Activated gamma-delta T cell treated with anti-CD3 and anti-CD28 coated beads, Interleukin-2, amount 50 U/mL, for 16 hours (primary cell): ENCODE measurements at places on chromosomes 3 and 15.

DNA sequence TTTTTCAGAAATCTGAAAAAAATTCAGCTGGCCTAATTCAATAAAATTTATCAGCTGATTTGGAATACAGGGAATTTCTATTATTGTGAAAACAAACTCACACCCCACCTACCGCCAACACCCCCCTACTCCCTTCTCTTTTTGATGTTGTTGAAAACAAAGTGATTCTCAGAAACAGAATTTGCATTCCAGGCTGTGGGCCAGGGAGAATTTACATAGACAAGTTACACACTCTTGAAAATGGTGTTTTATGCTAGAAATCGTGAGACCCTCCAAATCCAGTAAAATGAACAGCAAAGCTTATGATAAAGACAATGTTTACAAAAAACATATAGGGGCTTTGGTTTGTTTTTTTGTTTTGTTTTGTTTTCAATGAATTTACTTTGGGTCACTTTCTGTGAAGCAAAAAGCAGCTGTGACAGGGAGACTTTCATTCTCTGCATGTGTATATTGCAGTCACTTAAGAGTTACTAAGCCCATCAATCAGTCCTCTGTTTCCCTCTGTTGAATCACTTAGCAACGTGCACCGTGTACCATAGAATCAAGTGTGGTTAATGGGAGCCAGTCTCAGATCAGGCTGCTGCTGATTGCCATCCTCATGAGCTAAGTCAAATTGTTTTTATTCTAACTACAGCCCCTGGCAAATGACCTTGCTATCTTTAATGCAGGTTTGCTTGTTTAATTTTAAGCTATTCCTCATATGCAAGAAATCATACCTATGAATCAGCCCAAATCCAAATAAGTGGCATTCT lies 159.8 kb downstream of the ALCAM start:
- no peak for DNase-seq

GRCh38 chr3:171123915-171124314 lies 97.4 kb upstream of the SLC2A2 start:
- no peak for DNase-seq

DNA sequence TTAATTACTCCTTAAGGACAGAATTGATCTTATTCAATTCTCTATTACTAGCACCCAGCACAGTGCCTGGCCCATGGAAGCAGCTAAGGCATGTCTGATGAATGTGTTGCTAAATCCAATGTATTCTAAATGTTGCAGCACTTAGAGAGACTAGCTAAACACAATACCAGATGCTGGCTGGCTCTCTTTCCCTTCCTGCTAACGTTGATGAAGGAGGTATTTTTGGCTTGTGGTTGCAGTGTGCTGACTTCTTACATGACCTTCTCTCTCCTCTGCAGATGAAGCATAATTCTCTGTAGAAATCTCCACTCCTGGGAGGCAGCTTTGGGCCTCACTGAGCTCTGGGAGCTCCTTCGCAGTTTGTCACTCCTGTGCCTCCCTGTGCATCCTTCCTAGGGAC lies 183.6 kb downstream of the PEX5L start:
- no peak for DNase-seq

GRCh38 chr3:126158912-126159454 lies 21.4 kb downstream of the ALDH1L1 start:
- no peak for DNase-seq

- DNase-seq = no peak
These were observed 138.8 kb downstream of the SMAD6 start for GRCh38 chr15:66840615-66841390.

DNA sequence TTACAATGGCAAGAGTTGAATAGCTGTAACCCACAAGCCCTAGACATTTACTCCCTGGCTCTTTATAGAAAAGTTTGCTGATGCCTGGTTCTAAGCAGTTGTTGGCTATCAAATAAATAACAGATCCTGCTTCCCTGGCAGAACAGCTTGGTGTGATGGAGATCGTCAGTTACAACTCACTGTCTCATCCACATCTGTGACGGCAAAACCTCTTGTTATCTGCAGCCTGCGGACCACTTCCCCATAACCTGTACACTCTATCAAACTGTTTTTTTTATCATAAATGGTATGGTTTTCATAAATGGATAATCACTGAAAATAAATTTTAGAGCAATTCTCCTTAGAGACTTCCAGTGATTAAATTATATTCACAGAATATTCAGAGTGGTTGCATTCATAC lies 14.1 kb downstream of the ZDHHC3 start:
- DNase-seq = no peak

- DNase-seq = no peak
These were observed 66.1 kb downstream of the WHAMM start for GRCh38 chr15:82875411-82876003.

GRCh38 chr3:140883428-140884040 lies 58.1 kb upstream of the SLC25A36 start:
- DNase-seq = no peak

GRCh38 chr15:28984421-28985315 lies 98.9 kb downstream of the APBA2 start:
- no peak for DNase-seq

DNA sequence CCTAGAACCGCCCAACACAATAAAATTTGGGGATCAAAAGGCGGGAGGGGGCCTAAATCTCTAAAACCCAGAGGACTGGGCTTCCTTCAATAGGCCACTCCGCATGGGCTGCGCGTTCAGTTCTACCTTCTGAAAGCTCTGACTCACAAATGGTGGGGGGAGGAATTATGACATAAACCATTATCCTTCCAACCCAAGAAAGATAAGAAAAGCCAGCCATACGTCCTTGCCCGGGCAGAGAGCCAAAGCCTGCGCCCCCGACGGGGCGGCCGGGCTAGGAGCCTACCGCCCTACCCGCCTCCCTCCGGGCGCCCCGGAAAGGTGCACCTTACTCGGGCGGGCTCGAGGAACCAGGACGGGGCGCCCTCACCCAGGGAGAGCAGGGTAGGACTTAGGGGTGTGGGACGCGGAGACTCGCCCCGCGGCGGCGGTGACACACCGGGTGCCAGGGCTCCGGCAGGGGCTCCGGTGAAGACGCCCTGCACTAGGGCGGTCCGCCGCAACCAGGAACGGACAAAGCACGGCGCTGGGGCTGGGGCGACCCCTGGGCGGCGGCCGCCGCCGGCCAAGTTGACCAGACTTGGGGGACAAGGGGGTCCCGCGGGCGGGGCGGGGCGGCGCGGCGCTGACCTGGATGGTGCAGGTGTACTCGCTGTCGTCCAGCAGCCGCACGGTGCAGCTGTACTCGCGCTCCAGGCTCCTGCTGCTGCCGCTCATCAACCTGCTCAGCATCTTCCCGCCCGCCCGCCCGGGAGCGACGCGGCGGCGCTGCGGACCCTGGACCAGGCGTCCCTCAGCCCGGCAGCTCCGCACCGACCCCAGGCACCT lies 534 bp downstream of the FRMD5 start:
- DNase-seq = peak; percentile 9

- no peak for DNase-seq
These were observed 902 bp upstream of the ZCWPW2 start for GRCh38 chr3:28347374-28348264.

- no peak for DNase-seq
These were observed 76.1 kb downstream of the LDHAL6B start for GRCh38 chr15:59282515-59283337.

DNA sequence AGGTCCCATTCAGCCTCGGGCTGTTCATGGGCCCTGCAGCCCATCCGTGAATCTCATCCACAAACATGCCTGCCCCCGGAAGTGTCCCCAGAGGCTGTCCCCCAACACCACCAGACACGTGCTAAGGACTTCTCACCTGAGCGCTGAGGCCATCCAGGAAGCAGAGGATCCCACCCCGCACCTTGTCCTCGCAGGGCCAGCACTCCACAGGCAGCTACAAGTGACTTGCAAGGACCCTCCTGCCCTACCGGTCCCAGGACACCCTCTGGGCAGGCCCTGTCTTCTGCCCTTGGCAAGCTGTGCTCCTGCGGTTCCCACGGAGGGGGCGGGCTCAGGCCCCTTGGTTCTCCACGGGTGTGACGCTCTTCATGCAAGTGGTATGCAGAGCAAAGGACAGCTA lies 146.0 kb downstream of the NUP210 start:
- DNase-seq = no peak

DNA sequence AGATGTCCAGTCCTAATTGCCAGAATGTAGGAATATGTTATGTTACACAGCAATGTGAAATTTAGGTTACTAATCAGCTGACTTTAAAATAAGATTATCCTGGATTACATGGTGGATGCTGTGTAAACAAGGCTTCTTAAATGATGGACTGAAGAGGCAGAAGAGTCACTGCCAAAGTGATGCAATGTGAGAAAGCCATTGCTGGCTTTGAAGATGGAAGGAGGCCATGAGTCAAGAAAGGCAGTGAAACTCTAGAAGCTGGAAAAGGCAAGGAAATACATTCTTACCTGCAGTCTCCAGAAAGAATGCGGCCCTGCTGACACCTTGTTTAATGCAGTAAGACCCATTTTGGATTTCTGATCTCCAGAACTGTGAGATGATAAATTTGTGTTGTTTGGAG lies 179.1 kb upstream of the ZPLD1 start:
- no peak for DNase-seq

DNA sequence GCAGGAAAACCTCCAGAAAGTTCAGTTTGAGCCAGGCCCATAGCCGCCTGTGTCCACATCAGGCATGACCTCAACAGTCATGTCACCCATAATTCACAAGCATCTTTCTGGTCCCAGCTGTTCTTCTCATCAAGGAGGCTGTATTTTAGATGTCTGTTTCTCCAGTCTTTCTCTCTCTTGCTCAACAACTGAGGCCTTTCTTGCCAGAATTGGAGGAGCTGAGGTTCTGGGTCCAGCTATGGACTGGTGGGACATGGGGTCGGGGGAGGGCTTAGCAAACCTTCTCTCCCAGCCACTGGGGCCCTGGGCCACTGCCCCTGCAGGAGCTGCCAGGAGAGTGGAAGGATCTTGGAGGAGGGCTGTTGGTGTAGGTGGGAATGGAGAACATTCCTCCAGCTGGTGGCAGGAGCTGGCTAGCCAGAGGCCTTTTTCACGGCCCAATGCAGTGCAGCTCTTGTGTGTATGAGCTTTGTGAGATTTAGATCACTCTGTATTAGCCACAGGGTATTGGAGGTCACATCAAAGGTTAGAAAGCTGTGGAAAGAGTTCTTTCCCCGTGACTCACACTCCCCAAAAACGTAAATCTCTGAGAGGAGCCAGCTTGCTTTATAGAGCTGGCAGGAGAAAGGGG lies 23.5 kb downstream of the MAGEF1 start:
- DNase-seq = no peak

DNA sequence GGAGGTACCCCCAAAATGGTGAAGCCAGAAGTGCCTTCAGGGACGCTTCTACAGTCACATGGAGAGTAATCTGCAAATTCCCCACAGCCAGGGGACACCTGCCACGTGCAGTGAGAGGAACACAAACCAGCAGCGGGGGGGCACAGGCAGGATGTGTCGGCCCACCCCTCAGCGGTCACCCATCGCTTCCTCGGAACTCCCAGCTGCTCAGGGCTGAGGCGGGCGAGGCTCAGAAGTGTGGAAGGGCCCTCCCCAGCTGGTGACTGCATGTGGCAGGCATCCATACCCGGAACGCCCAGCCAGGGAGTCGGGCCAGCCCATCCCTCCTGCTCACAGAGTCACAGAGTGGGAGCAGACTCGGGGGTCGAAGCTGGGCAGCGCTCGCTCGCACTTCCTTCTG lies 63.7 kb downstream of the SLC12A8 start:
- DNase-seq = no peak

GRCh38 chr3:33869977-33870376 lies 71.5 kb downstream of the PDCD6IP start:
- no peak for DNase-seq

GRCh38 chr3:157531771-157532170 lies 28.6 kb upstream of the VEPH1 start:
- DNase-seq = no peak

GRCh38 chr15:74656935-74657535 lies 38.8 kb downstream of the EDC3 start:
- no peak for DNase-seq

DNA sequence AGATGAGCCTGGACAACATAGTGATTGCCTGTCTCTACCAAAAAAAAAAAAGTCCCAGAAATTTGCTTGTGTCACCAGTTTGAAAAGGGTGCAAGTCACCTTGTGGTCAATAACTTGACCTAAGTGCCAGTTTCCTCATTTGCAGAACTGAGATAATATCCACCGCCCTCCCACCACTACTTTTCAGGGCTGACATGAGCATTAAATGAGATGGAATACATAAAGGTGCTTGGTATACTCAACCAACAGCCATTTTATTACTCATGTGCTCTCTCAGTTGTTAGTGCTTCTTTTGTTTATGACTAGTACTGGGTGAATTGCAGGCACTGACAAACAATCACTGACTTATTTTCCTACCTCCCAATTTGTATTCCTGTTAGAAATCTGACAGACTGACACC lies 340.5 kb upstream of the SATB1 start:
- no peak for DNase-seq

GRCh38 chr3:159926573-159926972 lies 62.1 kb upstream of the IL12A start:
- DNase-seq = no peak

DNA sequence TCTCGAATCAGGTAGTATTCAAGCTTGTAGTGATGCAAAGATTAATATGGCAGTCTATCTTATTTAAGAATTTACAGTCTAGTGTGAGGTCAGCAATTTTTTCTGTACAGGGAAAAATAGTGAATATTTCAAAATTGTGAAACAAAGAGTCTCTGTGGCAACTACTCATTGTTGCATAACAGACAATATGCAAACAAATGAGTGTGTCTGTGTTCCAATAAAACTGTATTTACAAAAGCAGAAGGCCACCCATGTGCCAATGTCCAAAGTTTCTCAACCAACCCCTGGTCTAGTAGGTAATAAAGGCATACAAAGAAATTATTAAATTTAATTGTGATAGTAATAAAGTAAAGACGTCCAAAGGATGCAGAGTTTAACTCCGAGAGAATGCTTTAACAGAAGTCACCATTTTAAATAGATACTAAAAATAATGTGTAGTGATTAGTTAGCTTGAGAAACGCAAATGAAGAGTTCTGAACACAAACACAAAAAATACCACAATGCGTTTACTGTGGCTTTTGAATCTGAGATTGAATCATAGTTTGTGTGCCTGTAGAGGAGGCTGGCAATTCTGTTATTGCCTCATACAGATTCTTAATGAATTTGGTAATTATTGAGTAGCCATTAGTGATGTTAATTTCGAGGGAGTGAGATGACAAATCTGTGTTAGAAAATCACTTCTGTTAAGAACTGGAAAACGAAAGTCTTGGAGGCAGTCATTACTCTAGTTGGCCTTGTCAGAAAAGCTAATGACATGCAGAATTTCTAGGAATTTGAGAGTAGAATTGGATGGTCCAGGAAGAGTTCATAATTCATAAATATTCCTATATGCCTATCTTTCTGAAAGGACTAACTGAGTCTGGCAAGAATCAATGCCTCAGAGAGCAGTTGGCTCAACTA lies 48.7 kb downstream of the CADM2 start:
- DNase-seq = no peak

- no peak for DNase-seq
These were observed 45.2 kb downstream of the FBXO22 start for GRCh38 chr15:75948761-75949296.
